ENCODE measurements at places on chromosomes 12 and 14. TPM values are rescaled to one million over a fixed set of nuclear protein-coding genes. Genes with fewer than 3 reads are reported as not detected.

DNA sequence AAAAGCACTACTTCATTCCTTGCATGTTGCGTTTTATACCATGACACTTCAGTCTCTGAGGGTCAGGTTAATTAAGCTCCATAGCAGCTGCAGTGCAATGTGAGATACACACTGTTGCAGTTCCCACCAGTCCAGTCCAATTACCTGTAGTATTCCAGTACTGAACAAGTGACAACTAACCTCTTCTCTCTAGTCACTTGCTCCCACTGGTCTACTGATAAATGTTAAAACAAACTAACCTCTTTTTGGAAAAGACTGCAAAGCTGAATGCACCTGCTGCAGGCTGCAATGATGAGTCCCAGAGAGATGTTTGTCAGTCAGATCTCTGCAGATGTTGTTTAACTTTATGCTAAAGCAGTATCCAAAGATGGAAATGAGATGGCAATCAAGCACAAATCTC lies 7.9 kb downstream of the NOVA1 start:
- no peak for DNase-seq

- DNase-seq: no peak
Measured at GRCh38 chr12:53502983-53503728, 2.1 kb downstream of the TARBP2 start.

DNA sequence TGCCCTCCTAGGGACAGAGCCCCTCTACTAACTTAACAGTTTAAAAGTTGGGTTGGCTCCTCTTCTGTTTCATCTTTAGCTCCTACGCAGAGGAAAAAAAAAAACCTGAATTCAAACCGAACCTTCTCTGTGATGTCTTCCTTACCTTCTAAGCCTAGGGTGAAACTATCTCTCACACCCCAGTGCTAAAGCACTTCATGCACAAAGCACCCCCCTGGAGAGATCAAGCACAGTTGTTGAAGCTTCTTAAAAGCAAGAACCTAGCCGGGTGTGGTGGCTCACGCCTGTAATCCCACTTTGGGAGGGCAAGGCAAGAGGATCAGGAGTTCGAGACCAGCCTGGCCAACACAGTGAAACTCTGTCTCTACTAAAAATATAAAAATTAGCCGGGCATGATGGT lies 37.6 kb downstream of the CORO1C start:
- DNase-seq: no peak

Gene PHC1
- total RNA-seq: 22.4 TPM

Gene PRH2
- total RNA-seq: 0.63 TPM

Gene HAL
- not detected for total RNA-seq

Measured in HT1080 (cell line).